ENCODE measurements at places on chromosomes 4 and X. TPM values are rescaled to one million over a fixed set of nuclear protein-coding genes. Genes with fewer than 3 reads are reported as not detected.

- H3K27ac ChIP-seq, result no peak overlapping the region
- H3K36me3 ChIP-seq, result no peaks in the 10 kb centered on the region
- H3K4me1 ChIP-seq, result no peaks in the 10 kb centered on the region
- no peaks in the 10 kb centered on the region for H3K27me3 ChIP-seq
- no peak overlapping the region for H3K4me3 ChIP-seq
These were observed 457.9 kb downstream of the FAT4 start for GRCh38 chr4:125772680-125773079.

DNA sequence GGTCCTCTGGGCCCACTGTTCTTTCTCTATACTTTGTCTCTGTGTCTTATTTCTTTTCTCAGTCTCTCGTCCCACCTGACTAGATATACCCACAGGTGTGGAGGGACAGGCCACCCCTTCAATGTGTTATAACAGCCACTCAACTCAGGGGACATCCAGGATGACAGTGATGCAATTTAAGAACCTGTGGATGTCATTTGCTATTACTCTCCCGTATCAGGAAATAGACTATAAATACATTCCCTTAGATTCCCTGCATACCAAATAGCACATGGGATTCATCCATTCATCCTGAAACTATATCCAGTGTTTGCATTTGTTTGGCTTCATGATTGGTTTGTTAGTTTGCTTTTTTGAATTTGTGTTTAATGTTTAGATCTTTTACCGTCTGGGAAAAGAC, 16.6 kb upstream of the QRFPR start:
- H3K27me3 ChIP-seq, result no peaks in the 10 kb centered on the region
- no peak overlapping the region for H3K27ac ChIP-seq

- H3K27me3 ChIP-seq, result peaks cover 2% of the 10 kb centered on the region
- DNase-seq, result no peak
- no peak overlapping the region for H3K27ac ChIP-seq
- no peak overlapping the region for H3K4me3 ChIP-seq
- no peaks in the 10 kb centered on the region for H3K36me3 ChIP-seq
- no peaks in the 10 kb centered on the region for H3K4me1 ChIP-seq
These were observed 804 bp upstream of the GC start for GRCh38 chr4:71784569-71785197.

Gene MAGED4B
- 3.1 TPM for total RNA-seq

Gene ADH5
- 113 TPM for total RNA-seq

Gene HMX1
- total RNA-seq, result not detected

Gene PABPC1L2A
- total RNA-seq, result not detected

Gene PDZD4
- 0.16 TPM for total RNA-seq
